Skin of body (tissue), 3 donors: ENCODE measurements at places on chromosomes 6 and 20.

GRCh38 chr6:17293395-17293794, 12.2 kb downstream of the RBM24 start:
- no peak for DNase-seq

DNA sequence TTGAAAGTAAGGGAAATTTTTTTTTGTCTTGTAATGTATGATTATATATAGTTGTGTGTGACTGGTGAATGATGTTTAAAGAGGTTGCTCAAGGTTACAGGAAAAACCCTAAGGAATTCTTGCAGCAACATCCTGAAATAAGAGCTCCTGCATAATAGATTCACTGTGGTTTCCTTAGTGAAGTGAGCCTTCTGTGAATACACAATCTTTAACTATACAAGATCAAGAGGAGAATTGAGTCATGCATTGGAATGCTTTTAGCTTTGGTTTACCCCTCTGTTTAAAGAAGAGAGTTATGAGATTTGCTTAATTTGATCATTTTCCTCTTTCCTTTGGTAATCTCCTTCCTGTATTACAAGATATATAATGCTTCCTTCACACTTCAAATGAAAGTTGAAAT, 141.6 kb upstream of the EYA4 start:
- DNase-seq, result no peak

- no peak for DNase-seq
Observed at GRCh38 chr6:33992191-33992590, 153.7 kb downstream of the GRM4 start.

DNA sequence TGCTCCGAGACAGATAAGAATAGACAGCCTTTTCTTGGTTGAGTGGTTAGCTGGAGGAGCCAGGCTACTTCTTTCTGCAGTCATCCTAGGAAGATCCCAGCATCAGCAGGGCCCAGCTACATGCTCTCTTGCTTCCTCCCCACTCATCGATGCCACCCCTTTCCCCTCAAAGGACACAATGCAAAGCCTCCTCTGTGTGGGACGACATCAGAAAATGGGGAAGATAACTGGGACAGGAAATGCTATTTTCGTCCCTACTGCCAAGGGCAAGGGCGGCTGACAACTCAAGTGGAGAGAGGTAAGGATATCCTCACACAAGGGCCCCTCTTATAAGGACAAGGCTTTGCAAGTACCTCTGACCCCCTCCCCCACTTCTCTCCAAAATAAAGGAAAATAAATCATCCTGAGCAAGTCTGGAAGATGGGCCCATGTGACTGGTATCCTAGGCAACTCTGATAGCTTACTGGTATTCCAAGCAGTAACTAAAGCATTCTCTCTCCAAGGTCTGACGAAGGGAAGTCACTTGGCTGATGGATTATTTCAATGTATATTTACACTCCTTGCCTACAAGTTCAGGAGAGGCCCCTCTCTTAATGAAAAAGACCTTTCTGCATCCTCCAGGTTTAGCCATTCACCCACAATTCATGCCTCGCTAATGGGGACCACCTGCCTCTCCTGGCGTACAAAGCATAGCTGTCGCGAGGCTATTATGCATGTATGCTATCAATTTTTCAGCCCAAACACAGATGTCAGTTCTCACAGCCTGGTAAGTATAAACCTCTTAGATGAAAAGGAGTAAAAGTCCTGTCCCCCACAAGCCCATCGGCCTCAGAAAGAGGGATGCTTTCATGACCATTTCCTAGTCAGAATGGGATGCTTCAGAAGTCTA, 11.3 kb downstream of the ELMO2 start:
- no peak for DNase-seq

GRCh38 chr6:11160199-11160598, 48.7 kb upstream of the ERVFRD-1 start:
- DNase-seq, result no peak
